ENCODE measurements at places on chromosomes 5 and 9.

GRCh38 chr9:11135851-11136250 is 523.0 kb upstream of the PTPRD start:
- DNase-seq = no peak

DNA sequence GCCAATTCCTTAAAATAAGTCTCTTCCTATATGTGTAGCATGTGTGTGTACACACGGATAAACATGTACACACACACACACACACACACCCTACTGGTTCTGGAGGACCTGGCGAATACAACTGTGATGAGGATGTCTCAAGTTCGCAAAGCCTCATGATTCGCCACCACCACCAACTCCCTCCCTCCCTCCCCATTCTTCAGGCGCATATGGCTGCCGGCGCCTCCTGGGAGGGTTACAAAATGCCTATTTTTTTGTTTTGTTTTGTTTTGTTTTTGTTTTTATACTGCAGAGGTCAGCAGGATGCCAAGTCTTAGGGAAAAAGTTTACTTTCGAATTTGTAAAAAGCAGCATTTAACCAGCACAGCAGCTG is 88.0 kb downstream of the DAP start:
- DNase-seq = no peak

DNA sequence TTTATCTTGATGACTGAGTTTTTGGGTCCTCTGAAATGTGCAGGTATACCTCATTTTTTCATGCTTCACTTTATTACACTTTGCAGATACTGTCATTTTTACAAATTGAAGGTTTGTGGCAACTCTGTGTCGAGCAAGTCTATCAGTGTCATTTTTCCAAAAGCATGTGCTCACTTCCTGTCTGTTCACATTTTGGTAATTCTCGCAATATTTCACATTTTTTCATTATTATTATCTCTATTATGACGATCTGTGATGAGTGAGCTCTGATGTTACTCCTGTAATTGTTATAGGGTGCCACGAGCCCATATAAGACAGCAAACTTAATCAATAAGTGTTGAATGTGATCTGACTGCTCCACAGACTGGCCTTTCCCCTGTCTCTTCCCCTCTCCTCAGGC is 73.4 kb upstream of the FBXW11 start:
- DNase-seq = no peak

GRCh38 chr9:132082188-132082587 is 2.5 kb upstream of the MED27 start:
- DNase-seq = no peak

- DNase-seq = no peak
Observed at GRCh38 chr5:170481849-170482248, 22.0 kb upstream of the KCNIP1 start.

GRCh38 chr9:113640418-113640817 is 176.9 kb downstream of the RGS3 start:
- DNase-seq = no peak

DNA sequence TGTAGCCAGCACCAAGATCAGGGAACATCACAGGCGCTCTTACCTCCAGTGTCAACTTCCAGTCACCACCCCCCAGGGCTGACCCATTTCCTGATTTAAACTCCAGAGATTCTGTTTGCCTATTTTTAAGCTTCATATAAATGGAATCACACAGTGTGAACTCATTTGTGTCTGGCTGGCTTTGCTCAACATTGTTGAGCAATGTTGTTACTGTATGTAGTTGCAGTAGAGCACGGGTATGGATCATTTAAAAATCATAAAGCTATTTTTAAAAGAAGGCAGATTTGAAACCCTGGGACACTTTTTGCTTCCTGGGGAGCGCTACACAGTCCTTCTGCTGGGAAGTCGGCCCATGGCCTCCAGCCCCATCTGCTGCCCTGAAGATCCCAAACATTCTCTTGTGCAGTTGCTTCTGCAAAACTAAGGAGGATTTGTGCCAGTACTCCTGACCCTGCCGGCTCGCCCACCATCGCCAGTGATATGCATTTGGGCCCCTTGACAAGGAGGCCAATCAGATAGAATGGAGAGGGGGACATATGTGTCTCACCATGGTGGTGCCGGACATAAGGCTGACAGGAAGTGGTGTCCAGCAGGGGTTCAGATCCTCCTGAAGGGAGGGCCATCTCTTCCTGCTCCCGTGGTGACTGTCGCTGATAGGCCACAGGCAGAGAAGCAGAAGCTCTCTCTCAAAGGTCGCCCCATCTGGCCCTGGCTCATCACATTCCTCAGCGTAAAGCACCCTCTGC is 13.3 kb downstream of the DCANP1 start:
- peak; percentile 2 for DNase-seq

DNA sequence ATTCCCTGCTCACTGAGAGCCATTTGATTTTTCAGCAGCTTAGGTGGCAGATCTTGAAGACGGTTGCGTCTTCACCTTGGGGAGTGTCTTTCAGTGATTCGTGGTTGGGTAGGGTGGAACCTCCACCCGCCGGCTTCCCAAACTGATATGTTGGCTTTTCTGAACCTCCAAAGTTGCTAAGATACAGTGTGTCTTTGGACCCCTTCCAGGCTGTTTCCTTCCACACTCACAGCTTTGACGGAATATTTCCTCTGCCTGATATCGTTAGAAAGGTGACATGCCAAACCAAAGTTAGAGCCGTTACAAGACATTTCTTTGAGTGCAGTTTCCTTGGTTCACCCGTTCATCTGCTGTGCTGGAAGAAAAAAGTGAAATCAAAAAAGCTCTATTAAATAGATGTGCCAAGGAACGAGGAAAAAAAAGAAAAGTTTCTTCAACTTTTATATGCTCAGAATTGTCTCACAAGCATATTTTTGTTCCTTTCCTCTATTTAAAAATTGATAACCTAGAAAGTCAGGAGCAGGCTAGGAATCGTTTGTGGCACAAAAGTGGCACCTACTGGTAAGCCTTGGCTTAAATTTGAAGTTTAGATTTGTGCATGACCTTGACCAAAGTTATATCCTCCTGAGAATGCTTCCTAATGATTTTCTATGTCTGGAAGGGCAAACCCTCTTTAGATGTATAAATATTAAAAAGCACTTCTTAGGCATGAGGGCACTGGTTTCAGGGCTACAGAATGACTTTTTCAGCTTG is 270.7 kb upstream of the WWC1 start:
- no peak for DNase-seq

DNA sequence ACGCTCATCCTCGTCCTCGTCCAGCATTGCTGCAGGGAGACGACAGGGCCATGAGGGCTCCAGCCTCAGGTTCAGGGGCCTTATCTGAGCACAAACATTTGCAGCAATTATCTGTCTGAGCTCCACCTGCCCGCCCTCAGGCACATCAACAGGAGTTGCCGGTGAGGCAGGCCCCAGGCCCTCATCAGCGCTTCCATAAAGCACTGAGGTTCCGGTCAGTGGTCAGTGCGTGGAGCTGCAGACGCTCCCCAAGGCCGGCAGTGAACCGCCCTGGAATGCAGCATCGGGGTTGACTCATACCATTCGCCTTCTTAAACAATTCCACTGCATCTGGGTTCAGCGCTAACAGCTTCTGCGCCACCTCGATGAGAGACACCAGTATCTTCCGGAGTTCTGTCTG is 15.2 kb downstream of the UBAC1 start:
- DNase-seq = no peak

GRCh38 chr9:91494751-91495150 is 71.1 kb upstream of the NFIL3 start:
- DNase-seq = no peak

DNA sequence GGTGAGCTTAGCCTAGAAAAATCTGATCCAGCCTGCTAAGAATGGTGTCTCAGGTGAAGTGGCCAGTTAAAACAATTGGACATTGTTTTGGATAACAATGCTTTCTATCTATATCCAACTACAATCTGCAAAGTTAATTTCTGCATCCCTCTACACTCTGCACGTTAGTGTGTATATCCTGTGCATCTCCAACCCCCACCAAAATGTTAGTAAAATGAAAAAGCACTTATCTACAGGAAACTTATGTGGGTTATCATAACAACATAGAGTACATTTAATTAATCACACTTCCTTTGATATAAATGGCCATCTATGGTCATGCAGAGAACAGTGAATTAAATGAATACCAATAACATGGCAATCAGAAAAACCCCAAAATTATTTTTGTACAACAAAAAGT is 158.7 kb downstream of the NFIB start:
- no peak for DNase-seq

- no peak for DNase-seq
Observed at GRCh38 chr5:175752826-175753535, 95.1 kb downstream of the HRH2 start.

- no peak for DNase-seq
Observed at GRCh38 chr5:39674209-39675082, 249.7 kb upstream of the DAB2 start.

DNA sequence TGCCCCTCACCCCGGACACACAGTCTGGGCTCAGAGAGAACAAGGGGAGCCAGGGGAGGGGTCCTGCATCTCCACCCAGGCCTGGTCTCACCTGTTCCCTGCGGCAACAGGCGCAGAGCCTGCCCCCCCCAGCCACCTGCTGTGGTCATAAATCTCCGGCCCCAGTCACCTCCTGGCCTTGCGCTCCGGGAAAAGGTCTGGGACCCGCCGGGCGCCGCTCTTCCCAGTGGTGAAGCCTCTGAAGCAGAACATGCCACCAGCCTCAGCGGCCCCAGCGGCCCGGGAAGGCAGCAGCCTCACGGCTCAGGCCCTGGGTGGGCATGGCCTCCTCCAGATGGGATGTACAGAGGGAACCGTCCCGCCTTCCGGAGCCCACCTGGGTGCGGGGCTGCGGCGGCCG is 20.6 kb downstream of the NOTCH1 start:
- DNase-seq = no peak

- DNase-seq = no peak
Observed at GRCh38 chr9:110298043-110298605, 39.5 kb downstream of the TXNDC8 start.

- no peak for DNase-seq
Observed at GRCh38 chr5:101846496-101846895, 449.6 kb downstream of the SLCO4C1 start.

DNA sequence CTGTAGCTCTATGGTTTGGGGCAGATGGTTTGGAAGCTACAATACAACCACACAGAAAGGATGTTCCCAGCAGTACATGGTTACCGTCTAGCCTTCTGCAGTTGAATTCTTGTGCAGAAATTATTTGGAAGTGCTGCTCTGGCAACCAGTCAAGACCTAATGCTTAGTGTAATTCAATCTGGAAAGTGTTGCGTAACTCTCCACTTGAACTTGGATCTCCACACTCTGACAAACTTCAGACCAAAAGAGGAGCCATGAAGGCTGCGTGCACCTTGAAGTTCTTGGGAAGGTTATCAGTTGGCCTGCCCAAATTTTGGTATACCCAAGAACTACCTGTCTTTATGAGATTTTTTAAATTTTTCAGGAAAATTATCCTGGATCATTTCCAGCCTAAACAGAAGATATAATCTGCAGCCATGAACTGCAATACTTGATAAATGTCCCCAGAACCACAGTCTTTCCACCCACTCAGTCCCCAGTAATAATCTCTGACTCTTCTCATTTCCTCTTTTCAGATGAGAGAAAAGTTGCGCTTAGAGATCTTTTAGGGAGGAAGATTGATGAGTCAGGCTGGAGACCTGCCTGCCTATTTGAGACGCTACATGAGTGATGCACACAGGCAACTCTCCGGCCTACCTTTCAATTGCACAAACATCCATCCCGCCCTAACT is 159.9 kb downstream of the FANCC start:
- DNase-seq = no peak

DNA sequence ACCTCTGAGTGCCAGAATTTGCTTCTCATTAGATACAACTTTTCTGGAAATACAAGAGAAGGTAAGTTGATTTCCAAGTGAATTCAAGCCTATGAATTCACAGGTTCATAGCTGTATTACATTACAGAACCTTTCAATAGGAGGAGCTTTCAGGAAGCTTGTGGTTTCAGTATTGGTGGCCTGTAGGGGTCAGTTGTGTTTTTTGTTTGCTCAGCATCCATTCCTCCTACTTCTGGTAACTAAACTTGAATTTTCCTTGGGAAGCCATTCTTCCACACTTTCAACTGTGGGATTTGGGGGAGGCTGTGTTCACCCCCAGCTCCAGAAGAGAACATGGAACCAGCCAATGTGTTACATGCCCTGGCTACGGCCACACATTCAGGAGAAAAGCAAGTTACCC is 5.6 kb upstream of the CYSTM1 start:
- DNase-seq = no peak

DNA sequence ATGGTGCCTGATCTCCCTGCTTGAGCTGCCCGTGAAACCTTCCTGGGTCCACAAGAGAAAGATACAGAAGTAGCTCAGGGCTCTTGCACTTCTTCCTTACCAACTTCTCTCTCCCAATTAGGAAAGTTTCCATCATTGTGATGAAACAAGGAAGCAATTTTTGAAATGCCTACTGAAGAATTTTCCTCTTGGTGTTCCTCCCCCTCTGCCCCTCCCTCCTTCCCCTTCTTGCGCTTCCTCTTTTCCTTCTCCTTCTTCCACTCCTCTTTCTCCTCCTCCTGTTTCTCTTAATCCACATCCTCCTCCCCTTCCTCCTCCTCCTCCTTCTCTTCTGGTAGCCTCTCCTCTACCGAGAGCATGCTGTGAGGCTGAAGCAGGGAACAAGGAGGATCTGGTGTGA is 36.3 kb upstream of the OTULINL start:
- no peak for DNase-seq

- no peak for DNase-seq
Observed at GRCh38 chr9:21286659-21287058, 18.5 kb downstream of the IFNA5 start.

- no peak for DNase-seq
Observed at GRCh38 chr5:149383399-149383798, 4.3 kb upstream of the IL17B start.

DNA sequence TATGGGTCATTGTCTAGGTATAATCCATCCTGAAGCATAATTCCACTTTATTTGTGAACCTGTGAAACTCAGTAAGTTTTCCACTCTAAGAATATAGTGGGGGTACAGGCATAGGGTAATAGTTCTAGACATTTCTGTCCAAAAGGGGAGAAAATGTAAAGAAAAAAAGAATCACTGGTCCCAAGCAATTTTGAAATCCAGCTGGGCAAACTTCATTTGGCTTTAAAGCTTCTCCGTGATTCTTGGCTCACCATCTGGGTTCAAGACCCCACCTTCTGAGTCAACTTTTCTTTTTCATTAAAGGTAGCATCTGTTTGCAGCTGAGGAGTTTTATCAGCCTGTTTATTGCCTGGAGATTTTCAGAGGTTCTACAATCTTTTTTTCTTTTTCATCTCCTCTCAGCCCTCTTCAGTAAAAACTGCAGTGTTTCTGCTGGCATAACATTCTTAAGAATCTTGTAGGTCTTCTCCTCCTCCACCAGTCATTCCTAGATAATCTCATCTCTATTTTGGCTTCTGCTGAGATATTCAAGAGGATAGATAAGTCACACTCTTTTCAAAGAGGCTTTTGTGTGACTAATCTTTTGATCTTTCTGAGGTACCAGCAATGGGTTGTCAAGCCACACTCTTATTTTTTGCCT is 126.1 kb upstream of the PITX1 start:
- DNase-seq = no peak

DNA sequence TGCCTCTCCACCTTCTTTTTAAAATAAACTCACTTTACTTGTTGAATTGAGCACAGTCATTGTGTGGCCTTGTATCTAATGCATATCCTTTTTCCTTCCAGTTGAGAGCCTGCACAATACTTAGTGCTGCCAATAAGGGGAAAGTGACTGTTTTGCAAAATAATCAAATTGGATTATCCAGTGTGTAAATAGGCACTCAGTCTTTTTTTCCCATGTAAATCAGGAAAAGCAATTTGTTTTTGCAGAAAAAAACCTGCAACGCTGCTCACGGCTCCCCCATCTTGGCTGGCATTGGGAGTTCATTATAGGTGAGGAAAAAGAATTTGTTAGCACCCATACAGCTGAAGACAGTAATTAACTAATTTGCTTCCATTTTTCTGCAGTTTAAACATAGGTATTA is 299.9 kb downstream of the CSNK1G3 start:
- no peak for DNase-seq
